ENCODE measurements at places on chromosomes 11 and 22.

DNA sequence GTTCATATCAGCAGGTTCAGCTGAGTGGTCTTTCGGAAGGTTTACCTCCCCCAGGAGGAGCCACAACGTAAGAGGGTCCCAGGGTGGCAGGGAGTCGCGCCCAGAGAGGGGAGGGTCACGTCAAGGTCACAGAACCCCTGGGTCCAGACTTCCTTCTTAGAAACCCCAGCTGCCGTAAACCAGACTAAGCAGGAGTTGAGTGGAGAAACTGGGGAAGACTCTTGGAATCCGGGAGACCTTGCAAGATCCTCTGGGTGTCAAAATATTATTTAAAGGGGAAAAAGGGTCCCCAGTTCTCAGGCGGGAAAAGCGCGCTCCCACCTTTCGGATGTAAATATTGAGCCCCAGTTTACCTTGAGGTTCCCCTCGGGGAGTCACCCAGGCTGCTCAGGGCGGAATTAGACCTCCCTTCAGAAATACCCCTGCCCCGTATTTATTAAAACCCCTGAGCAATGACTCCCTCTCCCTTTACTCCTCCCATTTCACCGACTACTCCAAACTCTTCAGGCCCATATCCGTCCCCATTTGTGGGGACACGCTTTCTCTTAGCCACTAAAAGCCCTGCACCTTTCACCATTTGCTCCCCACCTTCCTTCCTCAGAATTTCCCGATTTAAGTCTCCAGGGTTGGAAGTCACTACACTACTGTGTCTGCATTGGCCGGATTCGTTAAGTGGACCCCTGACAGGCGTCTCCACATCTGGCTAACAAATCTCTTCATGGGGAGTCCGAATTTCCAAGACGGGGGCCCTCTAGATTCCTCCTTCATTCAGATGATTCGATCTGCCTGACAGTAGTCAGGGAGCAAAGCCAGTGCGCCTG is 4.2 kb downstream of the SLC17A6 start:
- DNase-seq, result no peak

DNA sequence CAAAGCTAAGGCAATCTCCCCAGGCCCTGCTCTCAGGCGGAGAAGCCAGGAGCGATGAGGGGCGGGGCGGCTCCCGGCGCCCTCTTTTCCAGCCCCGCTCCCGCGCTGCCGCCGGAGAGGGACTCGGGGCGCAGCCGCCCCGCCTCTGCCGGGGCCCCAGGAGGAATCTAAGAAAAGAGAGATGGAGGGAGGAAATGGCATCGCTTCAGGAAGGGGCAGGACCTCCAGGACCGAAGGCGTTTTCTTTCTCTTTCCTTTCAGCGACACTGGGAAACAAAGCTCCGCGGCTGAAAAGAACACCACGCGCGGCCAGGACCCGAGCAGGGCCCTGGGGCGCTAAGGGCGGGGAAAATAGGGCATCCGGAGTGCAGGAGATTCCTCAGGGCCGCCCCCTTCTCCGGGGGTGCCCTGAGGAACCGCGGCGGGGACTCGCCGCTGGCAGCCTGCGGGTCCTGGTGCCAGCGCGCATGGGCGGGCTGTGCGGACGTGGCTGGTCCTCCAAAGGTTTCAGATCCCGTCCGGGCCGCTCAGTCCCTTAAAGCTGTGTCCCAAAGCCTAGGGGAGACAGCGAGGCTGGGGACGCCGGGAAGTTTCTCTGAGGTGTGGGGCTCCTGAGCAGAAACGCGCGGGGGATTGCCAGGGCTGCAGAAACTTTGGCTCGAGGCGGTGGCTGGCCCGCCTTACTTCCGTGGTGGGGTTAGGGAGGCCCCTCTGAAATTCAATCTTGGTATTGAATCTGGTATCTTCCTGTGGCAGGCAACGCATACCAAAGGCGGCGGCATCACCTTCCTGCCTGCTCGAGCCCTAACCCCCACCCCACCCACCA is 2.8 kb upstream of the BSX start:
- DNase-seq, result no peak

- no peak for DNase-seq
These were observed 10.4 kb downstream of the NHERF4 start for GRCh38 chr11:119195680-119196079.

GRCh38 chr11:67633758-67634365 is 4.1 kb upstream of the NUDT8 start:
- DNase-seq, result no peak

GRCh38 chr11:65225279-65226102 is 36.3 kb upstream of the POLA2 start:
- peak; percentile 18 for DNase-seq

GRCh38 chr22:48857202-48857805 is 970.4 kb downstream of the BRD1 start:
- DNase-seq, result no peak

- DNase-seq, result no peak
These were observed 650 bp upstream of the NUP50 start for GRCh38 chr22:45163099-45163450.

GRCh38 chr22:17396516-17396915 is 27.3 kb downstream of the CECR2 start:
- DNase-seq, result no peak

- no peak for DNase-seq
These were observed 243.4 kb upstream of the POU2AF2 start for GRCh38 chr11:111001986-111002611.

DNA sequence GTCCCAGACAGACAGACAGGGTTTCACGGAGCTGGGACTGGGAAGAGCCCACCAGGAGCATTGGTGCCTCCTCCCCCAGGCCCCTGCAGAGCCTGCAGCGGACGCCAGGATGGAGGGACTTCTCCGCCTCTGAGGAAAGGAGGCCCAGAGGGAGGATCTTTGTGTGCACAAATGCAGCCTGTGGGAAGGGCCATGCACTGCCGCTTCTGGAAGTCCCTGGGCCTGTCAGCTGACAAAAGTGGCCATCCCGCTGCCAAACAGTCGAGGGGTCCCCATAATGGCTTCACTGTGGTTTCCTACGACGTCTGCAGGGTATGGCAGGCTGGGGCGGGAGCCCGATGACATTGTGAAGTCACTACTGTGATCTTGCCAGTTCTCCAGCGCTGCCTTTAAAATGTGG is 73.8 kb downstream of the TP53I11 start:
- no peak for DNase-seq

GRCh38 chr22:35978889-35979288 is 49.7 kb downstream of the RBFOX2 start:
- DNase-seq, result no peak

DNA sequence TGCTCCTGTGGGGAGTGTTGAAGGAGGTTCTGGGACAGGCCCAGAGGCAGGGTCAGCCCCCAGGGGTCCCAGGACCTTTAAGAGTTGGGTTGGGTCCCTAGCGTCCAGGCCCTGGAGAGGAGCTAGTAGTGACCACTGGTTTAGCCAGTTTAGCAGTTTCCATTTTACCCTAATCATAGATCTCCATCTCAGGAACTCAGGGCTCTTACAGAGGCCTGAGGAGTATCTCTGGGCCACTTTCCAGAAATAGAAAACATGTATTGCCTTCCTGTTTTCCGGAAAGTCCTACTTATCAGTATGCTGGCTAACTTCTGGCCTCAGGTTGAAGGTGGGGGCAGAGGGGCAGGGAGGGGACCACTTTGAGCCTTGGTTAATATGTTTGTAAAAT is 13.5 kb downstream of the NCF4 start:
- DNase-seq, result no peak

DNA sequence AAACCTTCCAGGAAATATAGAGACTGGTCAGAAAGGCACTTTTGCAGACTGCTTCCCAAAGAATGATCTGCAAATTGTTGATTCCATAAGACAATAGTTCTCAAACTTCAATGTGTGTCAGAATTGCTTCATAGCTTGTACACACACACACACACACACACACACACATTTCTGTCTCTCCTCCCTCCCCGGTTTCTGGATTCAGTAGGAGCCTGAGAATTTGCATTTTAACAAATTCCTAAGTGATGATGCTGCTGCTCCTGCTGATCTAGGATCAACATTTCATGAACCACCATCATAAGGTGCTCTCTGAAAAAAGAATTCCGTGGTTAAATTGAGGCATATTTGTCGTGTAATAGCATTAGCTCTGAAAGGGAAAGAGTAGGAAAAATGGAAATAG is 35.3 kb upstream of the FZD4 start:
- DNase-seq, result no peak

- DNase-seq, result no peak
These were observed 17.5 kb downstream of the CSNK1E start for GRCh38 chr22:38299770-38300102.

- DNase-seq, result no peak
These were observed 102.8 kb upstream of the DRD2 start for GRCh38 chr11:113578033-113578380.

- DNase-seq, result no peak
These were observed 43.9 kb downstream of the BDNF start for GRCh38 chr11:27656320-27656719.

- no peak for DNase-seq
These were observed 80.0 kb downstream of the BLID start for GRCh38 chr11:122036018-122036417.

GRCh38 chr11:111418436-111418787 is 39.3 kb upstream of the POU2AF1 start:
- DNase-seq, result no peak

GRCh38 chr11:64996710-64997380 is at the start of gene BATF2:
Gene BATF2, minus strand, starts transcription at chr11:64996971. Its CDS starts 57 bp downstream, at chr11:64996914.
- no peak for DNase-seq

DNA sequence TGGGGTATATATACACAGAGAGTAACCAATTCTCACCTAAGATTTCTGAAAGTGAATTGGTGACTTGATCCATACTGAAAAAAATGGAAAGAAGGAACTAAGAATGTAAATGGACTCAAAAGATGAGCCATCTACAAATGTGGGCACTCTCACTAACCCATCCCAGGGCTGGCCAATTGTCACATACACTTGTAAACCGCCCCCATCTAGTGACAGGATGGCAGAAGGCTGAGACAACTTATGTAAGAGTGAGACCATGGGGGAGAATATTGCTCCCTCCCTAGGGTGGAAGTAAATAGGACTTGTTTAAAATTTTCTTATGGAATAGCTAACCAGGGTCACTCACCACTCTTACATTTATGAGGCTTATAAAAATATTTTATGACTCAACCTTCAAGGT is 377.1 kb upstream of the ISX start:
- DNase-seq, result no peak

GRCh38 chr11:132217856-132218255 is 847.4 kb downstream of the NTM start:
- DNase-seq, result no peak

DNA sequence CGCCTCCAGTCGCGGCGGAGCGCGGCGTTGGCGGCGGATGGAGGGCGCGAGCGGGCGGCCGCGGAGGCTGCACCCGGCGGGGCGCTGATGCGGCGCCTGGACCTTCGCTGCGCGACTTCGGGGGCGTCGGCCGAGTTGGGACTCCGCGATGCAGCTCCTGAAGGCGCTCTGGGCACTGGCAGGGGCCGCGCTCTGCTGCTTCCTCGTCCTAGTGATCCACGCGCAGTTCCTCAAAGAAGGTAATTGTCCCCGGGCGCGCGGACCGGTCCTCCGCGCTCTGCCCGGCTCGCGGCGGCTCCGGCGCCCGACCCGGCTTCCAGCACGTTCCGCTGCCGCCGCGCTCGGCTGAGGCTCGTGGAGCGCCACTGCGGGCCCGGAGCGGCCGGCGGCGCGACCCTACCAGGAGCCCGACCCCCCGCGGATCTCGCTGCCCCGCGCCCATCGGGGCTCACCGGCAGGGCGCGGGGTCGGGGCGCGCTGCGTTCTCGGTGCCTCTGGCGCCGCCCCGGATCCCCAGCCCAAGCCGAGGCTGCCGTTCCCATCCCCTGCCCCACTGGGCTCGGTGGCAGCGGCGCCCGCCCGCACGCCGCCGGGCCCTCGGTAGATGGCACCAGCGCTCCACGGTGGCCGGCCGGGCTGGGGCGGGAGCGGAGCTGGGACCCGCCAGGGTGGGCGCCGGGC is 1251.2 kb downstream of the BRD1 start:
- DNase-seq, result no peak

DNA sequence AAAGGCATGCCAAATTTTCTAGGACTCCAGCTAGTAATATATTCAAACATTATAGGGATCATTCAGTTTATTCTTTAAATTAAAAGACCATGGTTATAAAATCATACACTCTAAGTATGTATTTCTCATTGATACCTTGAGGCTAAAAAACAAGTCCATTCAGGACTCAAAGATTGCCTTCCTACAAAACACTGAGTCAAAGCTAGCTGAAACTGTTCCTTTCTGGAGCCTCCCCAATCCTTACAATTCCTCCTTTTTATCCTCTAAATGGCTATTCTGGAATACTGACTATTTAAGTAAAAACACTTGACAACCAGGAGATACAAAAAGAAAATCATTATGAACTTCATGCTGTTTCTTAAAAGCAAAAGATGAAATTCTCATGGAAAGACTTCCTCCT is 4.9 kb upstream of the TTLL12 start:
- no peak for DNase-seq

- no peak for DNase-seq
These were observed 9.2 kb downstream of the EXT2 start for GRCh38 chr11:44104481-44105294.

- no peak for DNase-seq
These were observed 31.7 kb upstream of the PARVB start for GRCh38 chr22:43992331-43992821.

- no peak for DNase-seq
These were observed 37.6 kb upstream of the RCN1 start for GRCh38 chr11:32053151-32053888.

DNA sequence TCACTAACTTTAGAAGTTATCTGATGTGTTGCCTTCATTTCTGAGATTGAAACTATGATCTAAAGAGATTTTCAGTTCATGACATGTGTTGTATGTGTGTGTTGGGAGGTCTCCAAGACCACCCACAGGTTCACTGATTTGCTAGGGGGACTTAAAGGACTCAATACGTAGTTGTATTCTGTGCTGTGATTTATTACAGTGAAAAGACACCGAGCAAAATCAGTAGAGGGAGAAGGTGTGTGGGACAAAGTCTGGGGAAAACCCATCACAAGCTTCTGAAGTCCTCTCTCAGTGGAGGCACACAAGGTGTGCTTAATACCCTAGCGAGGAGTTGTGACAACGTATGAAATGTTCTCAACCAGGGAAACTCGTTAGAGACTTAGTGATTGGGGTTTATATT is 35.6 kb downstream of the RNF169 start:
- DNase-seq, result no peak

DNA sequence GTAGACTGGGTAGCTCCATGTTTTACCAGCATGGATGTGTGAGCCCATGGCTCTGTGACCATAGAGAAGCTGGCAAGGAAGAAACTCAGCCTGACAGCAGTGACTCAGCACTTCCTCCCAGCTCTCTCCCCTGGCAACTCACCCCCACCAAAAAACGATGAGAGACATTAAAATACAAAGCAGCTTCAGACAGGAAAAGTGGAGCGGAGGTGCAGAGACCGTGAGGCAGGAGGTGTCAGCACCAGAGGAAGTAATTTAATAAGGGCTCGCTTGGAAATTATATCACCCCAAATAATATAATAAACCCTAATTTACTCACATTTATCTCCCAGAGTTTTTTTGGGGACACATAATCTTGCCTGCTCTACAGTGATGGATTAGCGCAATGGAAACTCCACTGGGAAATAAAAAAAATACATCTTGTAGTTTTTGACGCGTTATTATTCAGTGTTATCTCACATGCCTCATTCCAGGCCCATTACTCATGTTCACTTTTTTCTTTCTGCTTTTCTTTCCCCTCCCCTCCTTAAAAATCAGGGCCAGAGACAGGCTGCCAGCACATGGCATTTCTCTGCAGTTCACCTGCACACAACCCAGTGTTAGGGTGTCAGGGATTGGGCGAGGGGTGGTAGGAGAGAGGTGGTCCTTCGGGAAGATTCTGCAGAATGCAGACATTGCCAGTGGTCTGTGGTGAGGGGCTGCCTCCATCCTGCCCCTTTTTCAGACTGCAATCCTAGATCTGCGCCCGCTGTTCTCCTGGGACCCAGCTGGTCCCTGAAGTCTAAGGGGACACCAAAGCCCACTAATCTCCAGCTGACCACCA is 170.8 kb downstream of the BUD13 start:
- DNase-seq, result no peak
